BJ (cell line): ENCODE measurements at places on chromosomes 6 and 20.

DNA sequence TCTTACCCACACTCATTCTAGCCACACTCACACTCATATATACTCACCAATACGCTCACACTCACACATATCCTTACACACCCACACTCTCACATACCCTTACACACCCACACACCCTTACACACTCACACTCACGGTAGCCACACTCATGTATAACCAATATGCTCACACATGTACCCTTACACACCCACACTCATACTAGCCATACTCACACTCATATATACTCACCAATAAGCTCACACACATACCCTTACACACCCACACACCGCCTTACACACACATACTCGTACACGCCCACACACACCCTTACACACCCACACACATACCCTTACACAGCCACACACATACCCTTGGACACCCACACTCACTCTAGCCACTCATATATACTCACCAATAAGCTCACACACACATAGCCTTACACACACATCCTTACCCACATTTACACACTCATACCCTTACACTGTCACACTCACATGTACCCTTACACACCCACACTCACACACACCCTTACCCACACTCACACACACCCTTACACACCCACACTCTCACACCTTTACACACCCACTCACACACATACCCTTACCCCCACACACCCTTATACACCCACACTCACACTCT lies 192.5 kb upstream of the SNX9 start:
- DNase-seq = no peak

- no peak for DNase-seq
These were observed 257.4 kb downstream of the PLCB1 start for GRCh38 chr20:8389381-8390036.

GRCh38 chr6:46072866-46073265 lies 56.9 kb upstream of the ENPP4 start:
- no peak for DNase-seq

- no peak for DNase-seq
These were observed 12.8 kb downstream of the CALHM5 start for GRCh38 chr6:116524236-116524635.

- no peak for DNase-seq
These were observed 6.3 kb upstream of the ZNF76 start for GRCh38 chr6:35253249-35253648.

- no peak for DNase-seq
These were observed 42.3 kb upstream of the PTPN1 start for GRCh38 chr20:50467718-50468356.

DNA sequence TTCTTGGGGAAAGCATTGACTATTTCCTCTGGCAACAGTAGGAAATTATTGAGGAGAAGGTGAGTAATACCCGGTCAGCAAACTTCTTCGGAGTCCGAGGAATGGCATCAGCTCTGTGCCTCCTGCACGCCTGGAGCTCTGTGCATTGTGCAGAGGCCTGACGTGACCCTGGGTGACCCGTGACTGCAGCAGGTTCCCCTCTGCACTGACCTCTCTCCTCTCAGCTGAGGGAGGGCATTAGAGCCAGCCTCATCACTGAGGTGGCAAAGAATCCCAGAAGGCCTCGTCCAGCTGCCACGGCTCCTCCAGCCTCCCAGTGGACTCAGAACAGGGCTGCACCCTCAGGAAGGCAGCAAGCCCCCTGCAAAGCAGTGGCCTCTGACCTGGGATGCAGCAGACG lies 502.9 kb downstream of the CD83 start:
- DNase-seq = no peak

GRCh38 chr20:2780948-2781347 lies 19.5 kb downstream of the CPXM1 start:
- DNase-seq = no peak

- no peak for DNase-seq
These were observed 4.0 kb downstream of the EDN1 start for GRCh38 chr6:12293931-12294807.

GRCh38 chr6:147257760-147258159 lies 53.5 kb downstream of the STXBP5 start:
- DNase-seq = no peak

- DNase-seq = peak; percentile 85
These were observed 94.2 kb downstream of the TBC1D7 start for GRCh38 chr6:13234130-13234529.

DNA sequence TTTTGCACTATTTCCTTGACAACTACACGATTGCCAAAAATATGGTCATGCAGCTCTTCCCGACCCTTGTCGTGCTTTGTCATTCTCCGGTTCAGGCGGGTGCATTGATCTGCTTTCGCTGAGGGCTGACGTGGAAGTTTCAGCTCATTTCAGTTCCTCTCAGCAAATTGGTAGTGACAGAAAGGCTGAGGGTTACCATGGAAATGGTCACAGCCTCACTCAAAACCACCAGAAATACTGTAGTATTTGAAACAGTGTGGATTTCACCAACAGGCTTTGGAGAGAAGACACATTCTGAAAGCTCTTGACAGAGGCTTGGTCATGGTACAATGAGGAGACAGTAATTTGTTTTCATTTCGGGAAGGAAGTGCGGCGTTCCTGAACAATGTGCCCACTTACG lies 99.7 kb upstream of the EXOC2 start:
- no peak for DNase-seq

DNA sequence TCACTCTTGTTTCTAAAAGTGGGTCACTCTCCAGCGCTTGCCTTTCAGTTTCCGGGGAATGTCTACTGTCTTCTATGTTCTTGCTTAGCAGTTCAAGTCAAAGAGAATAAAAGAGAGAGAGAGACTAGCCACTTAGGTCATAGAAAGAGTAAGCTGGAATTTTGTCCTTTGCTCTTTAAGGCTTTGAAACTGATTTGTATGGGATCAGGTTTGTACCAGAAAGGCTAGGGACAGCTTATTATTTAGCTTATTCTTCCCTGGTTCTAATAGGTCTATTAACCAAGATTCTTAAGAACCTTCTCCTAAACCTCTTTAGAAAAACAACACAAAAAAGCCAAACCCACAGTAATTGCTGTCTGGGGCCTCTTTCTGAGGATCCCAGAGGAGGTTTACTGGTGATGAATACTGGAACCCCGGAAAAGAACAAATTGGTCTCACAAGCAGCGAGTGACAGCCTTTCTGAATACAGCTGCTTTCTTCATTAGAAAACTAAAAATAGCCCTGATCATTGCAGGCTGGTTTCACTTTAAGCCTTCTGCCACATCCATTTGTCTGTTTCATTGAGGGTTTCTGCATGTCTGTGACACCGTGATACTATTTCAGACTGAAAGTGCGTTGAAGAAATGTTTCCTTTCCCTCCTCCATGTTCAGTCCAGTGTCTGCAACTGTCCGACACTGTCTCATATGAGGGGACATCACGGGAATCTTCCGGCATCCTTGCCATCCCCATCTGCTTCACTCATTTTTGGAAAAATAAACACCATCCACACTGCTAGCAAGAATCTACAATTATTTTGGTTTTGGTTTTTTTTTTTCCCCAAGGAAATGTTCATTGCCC lies 75.1 kb upstream of the ATXN1 start:
- DNase-seq = peak; percentile 4

DNA sequence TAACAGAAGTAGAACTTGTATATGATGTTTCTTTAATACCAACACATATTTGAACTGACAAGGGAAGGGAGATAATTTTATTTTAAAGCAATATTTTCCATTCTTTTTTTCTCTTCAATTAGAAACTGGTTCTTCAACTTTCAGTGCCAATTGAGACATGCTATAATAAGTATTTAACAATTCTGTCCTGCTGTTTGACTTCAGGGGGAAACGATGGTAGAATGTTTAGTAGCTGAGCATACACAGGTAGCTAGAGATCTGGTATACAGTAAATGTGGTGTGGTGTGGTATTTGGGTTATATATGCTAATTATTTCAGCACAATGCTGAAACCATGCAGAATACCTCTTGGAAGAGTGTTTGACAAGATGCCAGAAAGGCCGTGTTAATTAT lies 156.9 kb downstream of the ARID1B start:
- DNase-seq = no peak

DNA sequence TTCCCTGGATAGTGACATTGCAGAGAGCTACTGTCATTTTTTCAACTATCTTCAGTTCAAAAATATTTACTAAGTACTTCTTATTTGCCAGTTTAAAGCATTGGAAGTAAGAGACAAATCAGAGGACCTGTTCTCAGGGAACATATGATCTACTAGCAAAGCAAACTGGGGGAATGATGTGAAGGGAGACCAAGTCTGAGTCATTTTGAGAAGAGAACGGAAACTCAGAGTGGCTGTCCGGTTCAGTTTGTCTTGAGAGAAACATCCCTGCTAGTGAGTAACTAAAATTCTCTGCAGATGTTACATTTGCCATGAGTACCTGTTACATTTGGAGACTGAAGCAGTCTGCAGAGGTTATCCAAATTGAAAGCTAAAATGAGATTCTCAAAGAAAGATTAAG lies 118.3 kb downstream of the KCNQ5 start:
- no peak for DNase-seq

- no peak for DNase-seq
These were observed 12.7 kb downstream of the DEF6 start for GRCh38 chr6:35310265-35310831.

- peak; percentile 4 for DNase-seq
These were observed 269.1 kb downstream of the PHF3 start for GRCh38 chr6:63904650-63905248.

DNA sequence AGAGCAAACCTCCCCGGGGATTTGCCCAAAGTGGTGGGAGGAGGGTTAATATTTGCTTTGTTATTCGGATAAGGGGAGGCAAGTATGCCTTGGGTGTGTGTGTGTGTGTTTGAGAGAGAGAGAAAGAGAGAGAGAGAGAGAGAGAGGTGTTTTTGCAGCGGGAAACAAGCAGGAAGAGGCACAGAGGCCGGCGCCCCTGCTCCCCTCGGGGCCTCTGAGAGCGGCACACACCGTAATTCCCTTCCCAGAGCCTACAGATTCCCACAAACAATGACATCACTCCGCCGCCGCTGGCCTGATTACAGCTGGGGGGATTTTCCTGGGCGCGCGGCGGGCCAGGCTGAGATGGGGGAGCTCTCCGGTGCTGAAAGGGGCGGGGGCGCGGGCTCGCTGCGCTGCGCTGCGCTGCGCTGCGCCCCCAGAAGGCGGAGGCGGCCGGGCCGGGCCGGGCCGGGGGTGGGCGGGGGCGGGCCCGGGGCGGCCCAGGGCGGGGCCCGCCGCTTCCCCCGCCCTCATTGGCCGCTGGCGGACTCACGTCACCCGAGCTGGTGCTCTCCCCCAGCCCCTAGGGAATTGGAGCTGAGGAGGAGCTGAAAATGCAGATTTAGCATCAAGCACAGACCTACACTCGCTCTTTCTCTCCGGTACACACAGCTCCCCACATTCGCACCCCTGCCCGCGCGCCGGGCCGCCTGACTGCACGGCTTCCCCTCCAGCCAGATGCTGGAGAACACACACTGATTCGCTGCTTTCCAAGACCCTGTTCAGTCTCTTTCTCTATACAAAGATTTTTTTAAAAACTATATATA lies at the start of gene PCSK2:
Gene PCSK2, plus strand, starts transcription at position 631 of the 809 bp plus-strand sequence. CDS start 266 bp downstream, outside the sequence.
- no peak for DNase-seq

DNA sequence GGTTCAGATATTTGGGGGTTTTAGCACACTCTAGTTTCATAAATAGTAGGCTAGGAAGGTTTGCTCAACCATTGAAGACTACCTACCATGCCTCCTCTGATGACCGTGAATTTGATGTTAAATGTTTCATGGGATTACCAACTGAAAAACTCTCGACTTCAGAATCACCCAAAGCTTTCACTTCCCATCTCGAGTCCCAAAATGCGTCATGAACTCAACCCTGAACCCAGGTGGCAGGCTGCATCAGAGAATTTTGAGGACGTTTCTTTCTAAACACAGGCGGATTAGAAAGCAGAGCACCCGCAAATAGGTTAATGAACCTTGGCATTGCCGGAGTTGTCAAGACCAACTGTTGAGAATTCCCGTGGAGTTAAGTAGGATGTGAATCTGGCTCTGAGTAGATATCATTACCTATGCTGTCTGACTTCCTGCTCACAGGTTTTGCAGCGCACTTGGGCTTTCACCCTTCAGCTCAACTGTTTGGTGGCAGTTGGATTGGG lies 98.4 kb upstream of the ADTRP start:
- DNase-seq = no peak

GRCh38 chr20:5143851-5144250 lies 17.0 kb downstream of the CDS2 start:
- no peak for DNase-seq

- no peak for DNase-seq
These were observed 49.5 kb downstream of the HDAC2 start for GRCh38 chr6:113921299-113921904.

DNA sequence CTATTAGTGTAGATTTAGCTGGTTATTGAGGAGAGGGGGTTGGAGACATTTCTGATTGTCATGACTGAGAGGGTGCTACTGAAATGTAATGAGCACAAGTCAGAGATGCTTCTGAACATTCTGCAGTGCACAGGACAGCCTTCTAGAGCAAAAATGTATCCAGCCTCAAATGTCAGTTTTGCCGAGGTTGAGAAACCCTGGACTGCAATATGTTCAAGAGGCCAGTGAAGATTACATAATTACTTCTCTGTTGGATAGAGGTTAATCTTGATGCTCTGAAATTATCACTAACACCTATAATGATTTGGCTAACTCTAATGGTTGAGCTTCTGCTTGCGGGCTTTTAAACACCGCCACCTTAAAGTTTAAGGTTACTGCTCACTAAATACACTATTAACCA lies 3.4 kb upstream of the DUSP22 start:
- no peak for DNase-seq

DNA sequence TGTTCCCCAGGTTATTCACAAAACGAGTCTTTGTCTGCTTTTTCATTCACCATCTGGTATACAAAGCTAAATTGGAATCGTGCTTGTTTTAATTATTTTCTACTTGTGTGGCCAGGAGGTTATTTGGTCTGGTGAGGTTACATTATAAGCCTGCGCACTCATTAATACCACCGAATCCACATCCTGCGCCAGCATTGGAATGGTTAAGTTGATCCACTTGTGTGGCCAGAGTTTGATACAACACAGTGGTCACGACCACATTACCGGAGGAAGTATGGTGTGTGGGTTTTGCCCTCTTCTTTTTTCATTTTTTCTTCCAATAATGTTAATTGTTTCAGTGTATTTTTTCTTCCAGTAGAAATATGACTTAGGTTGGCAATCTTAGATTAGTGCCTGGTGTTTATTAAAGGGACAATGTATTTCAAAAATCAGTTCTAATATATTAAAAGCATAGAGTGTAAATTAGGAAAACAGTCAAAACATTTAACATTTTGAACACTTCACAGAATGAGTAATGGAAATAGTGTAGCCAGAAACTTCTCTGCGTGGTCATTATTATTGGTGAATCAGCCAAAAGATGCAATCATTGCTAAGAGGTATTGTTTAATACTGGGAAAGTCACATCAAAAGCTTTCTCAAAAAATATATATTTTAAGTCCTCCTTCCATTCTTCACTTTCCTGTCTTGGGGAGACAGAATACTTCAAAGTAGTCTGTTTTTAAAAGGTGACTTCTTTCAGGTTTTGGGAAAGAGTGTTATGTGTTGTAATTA lies 84.5 kb downstream of the JARID2 start:
- no peak for DNase-seq

- no peak for DNase-seq
These were observed 671 bp downstream of the BPHL start for GRCh38 chr6:3119040-3119723.

- no peak for DNase-seq
These were observed 86.0 kb downstream of the DHX35 start for GRCh38 chr20:39048000-39048696.

- no peak for DNase-seq
These were observed 222.4 kb upstream of the JARID2 start for GRCh38 chr6:15023448-15023847.
